ENCODE measurements at places on chromosomes 13 and 19. TPM values are rescaled to one million over a fixed set of nuclear protein-coding genes. Genes with fewer than 3 reads are reported as not detected.
A peak's percentile ranks its signal among the peaks of the same experiment; 100 is the strongest.

DNA sequence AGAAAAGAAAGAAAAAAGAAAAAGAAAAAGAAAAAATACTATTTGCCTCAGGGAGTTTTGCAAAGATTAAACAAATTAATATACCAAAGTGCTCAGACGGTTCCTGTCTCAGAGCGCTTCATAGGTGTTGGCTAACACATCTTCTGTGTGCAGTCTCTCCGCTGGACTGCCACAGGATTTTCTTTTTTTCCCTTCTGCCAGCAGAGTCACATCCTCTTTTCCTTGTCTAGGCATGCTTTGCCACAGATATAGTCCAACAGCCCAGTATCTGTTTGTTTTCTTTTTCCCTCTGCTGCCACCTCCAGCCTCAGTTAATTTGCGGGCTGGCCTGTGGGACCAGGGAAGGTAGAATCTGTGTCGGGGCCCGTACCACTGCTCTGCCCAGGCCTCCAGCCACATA lies 3.4 kb upstream of the URAD start:
- no peaks in the 10 kb centered on the region for H3K36me3 ChIP-seq
- H3K27me3 ChIP-seq: no peaks in the 10 kb centered on the region
- no peaks in the 10 kb centered on the region for H3K4me1 ChIP-seq
- H3K4me3 ChIP-seq: no peak overlapping the region

DNA sequence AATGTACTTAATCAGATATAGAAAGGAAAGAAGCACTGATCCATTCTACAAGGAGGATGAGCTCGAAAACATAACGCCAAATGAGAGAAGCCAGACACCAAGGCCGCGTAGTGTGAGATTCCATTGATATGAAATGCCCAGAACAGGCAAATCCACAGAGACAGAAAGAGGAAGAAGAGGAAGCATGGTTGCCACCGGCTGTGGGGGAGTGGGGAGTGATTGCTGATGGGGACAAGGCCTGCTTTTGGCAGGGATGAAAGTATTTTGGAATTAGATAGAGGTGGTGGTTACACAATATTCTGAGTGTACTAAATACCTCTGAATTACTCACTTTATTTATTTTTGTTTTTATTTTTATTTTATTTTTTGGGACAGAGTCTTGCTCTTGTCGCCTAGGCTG lies 50.2 kb upstream of the KLF2 start:
- no peak overlapping the region for H3K4me3 ChIP-seq
- no peak for DNase-seq
- no peaks in the 10 kb centered on the region for H3K36me3 ChIP-seq

- no peak for DNase-seq
- H3K27ac ChIP-seq: no peak overlapping the region
- no peak overlapping the region for H3K4me3 ChIP-seq
- H3K27me3 ChIP-seq: no peaks in the 10 kb centered on the region
Observed at GRCh38 chr13:75904012-75904411, 267.9 kb downstream of the LMO7 start.

GRCh38 chr19:2743099-2743498 lies 3.3 kb upstream of the SLC39A3 start:
- H3K27ac ChIP-seq: no peak overlapping the region
- no peaks in the 10 kb centered on the region for H3K27me3 ChIP-seq
- no peak overlapping the region for H3K4me3 ChIP-seq
- DNase-seq: no peak

DNA sequence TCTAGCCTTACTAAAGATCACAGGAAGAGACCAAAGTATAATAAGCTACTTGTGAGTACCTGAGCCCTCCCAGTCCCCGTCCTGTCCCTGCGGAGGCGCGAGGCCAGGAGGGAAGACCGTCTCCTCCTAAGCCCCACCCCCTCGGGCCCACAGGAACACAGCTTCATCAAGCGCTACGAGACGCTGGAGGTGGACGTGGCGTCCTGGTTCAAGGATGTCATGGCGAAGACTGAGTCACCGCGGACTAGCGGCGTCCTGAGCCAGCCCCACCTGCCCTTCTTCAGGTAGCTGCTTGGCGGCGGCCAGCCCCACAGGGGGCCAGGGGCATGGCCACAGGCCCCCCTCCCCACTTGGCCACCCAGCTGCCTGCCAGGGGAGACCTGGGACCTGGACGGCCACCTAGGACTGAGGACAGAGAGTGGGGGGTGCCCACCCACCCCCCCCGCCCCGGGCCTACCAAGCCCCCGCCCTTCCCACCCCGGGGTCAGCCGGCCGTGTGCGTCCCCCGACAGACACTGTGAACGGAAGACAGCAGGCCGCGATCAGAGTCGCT lies 2.4 kb upstream of the TGFBR3L start:
- H3K4me3 ChIP-seq: no peak overlapping the region
- DNase-seq: no peak
- H3K4me1 ChIP-seq: peaks cover 7% of the 10 kb centered on the region

GRCh38 chr13:33541962-33542308 lies 256.4 kb upstream of the STARD13 start:
- no peak for DNase-seq
- peaks cover 7% of the 10 kb centered on the region for H3K4me1 ChIP-seq
- H3K27ac ChIP-seq: peak overlapping the region; percentile 98

GRCh38 chr19:32269831-32270230 lies 75.6 kb upstream of the ZNF507 start:
- H3K27ac ChIP-seq: no peak overlapping the region
- no peaks in the 10 kb centered on the region for H3K4me1 ChIP-seq
- no peak for DNase-seq
- H3K27me3 ChIP-seq: no peaks in the 10 kb centered on the region
- H3K36me3 ChIP-seq: no peaks in the 10 kb centered on the region
- H3K4me3 ChIP-seq: no peak overlapping the region

DNA sequence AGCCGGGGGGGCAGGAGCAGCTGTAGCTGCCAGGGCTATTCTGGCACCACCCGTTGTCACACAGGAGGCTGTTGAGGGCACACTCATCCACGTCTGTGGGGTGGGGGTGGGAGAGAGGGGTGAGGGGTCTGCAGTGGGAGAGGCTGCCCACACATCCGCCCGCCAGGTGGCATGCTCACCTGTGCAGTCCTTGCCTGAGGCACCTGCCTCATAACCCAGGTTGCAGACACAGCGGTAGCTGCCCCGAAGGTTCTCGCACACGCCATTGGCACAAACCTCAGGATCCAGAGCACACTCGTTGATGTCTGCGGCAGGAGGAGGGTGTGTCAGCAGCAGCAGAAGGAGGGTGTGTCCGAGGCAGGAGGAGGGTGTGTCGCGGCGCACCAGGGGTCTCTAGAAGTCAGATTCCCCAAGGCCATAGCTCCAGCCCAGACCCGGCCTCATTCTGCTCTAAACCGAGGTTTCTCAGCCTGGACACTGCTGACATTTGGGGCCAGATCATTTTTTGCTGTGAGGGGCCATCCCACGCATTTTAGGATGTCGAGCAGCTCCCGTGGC lies 20.3 kb downstream of the FBN3 start:
- no peak overlapping the region for H3K27ac ChIP-seq
- no peaks in the 10 kb centered on the region for H3K36me3 ChIP-seq

DNA sequence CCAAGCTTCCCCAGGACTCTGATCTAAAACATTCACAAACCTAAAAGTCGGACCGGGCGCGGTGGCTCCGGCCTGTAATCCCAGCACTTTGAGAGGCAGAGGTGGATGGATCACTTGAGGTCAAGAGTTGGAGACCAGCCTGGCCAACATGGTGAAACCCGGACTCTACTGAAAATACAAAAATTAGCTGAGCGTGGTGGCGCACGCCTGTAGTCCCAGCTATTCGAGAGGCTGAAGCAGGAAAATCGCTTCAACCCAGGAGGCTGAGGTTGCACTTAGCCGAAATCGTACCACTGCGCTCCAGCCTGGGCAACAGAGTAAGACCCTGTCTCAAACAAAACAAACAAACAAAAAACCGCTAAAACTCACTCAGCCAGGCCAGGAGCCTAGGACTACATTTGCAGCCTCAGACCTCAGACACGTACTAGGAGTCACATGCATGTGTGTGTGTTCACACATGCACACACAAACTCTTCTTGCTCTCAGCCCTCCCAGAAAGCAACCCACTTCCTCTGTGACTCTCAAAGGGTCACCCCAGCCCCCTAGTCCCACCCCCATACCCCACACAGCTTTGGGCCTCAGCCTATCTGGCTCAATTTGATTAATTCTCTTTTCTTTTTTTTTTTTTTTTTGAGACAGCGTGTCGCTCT lies 704 bp upstream of the NOTCH3 start:
- peak overlapping the region; percentile 96 for H3K27ac ChIP-seq
- H3K27me3 ChIP-seq: no peaks in the 10 kb centered on the region
- peak overlapping the region; percentile 94 for H3K4me3 ChIP-seq

- peaks cover 7% of the 10 kb centered on the region for H3K4me1 ChIP-seq
- H3K27ac ChIP-seq: no peak overlapping the region
- no peak for DNase-seq
- no peaks in the 10 kb centered on the region for H3K36me3 ChIP-seq
Observed at GRCh38 chr13:112708560-112709240, 18.9 kb downstream of the ATP11A start.

DNA sequence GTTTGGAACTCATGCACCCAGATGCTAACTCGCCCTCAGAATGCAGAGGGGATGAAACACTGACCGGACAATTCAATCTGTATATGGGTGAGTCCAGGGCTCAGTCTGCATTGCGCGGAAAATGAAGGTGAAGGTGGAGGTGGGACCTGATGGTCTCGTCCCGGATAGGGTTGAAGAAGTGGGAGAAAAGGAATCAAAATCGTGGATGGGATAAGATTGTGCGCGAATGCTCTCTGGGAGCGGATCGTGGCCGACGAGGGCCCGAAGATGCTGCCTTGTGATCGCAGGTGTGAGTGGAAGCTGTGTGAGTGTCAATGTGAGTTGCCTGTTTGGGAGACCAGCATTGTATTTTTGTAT lies 594 bp upstream of the ZNF850 start:
- no peak for DNase-seq
- H3K4me3 ChIP-seq: peak overlapping the region; percentile 82
- peaks cover 6% of the 10 kb centered on the region for H3K4me1 ChIP-seq
- H3K27me3 ChIP-seq: no peaks in the 10 kb centered on the region
- H3K27ac ChIP-seq: no peak overlapping the region

- H3K4me3 ChIP-seq: no peak overlapping the region
- H3K36me3 ChIP-seq: no peaks in the 10 kb centered on the region
- no peaks in the 10 kb centered on the region for H3K27me3 ChIP-seq
- no peak for DNase-seq
- H3K27ac ChIP-seq: no peak overlapping the region
- no peaks in the 10 kb centered on the region for H3K4me1 ChIP-seq
Observed at GRCh38 chr19:8108560-8109445, 40.6 kb downstream of the FBN3 start.

- no peak for DNase-seq
- no peaks in the 10 kb centered on the region for H3K4me1 ChIP-seq
- H3K4me3 ChIP-seq: no peak overlapping the region
- H3K27ac ChIP-seq: no peak overlapping the region
- H3K36me3 ChIP-seq: no peaks in the 10 kb centered on the region
Observed at GRCh38 chr13:34862311-34862710, 79.8 kb upstream of the NBEA start.

- no peak overlapping the region for H3K4me3 ChIP-seq
- no peak for DNase-seq
- H3K27ac ChIP-seq: no peak overlapping the region
- no peaks in the 10 kb centered on the region for H3K36me3 ChIP-seq
Observed at GRCh38 chr13:61078976-61079770, 336.5 kb downstream of the PCDH20 start.

- no peak for DNase-seq
- H3K4me3 ChIP-seq: no peak overlapping the region
- H3K27ac ChIP-seq: no peak overlapping the region
Observed at GRCh38 chr13:100646030-100646673, 28.4 kb downstream of the TMTC4 start.

DNA sequence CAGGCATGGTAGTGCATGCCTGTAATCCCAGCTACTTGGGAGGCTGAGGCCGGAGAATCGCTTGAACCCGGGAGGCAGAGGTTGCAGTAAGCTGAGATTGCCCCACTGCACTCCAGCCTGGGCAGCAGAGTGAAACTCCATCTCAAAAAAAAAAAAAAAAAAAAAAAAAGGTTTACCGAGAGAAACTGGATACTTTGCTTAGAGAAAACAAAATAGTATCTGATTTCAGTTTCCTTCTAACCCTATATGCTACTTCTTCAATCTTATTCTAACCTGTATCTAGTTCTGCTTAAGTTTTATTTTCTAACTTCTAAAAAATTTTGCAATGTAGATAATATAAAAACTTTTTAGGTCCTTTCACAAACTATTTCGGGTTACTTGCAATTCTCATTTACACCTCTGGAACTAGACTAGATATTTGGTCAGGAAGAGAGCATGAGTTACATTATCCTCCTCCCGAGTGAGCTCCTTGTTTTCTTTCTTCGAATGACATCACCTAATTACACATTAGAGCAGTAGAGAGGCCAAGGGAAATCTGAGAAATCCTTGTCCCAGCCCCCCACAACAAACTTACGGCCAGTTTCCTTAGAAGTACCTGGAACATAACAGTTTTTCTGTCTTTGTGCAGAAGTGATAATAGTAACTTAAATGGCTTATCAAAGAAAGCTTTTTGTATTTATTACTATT lies 128.9 kb downstream of the B3GLCT start:
- H3K4me1 ChIP-seq: no peaks in the 10 kb centered on the region
- peaks cover 5% of the 10 kb centered on the region for H3K36me3 ChIP-seq

C19orf44 gene
- 5.1 TPM for total RNA-seq

AMER2 gene
- total RNA-seq: not detected
